ENCODE measurements at places on chromosomes 2 and 18. TPM values are rescaled to one million over a fixed set of nuclear protein-coding genes. Genes with fewer than 3 reads are reported as not detected.

Gene ANKRD29
- total RNA-seq: 1.1 TPM

GRCh38 chr2:5756272-5756671, 64.1 kb downstream of the SOX11 start:
- H3K27me3 ChIP-seq: no peaks in the 10 kb centered on the region
- DNase-seq: no peak
- H3K4me3 ChIP-seq: no peak overlapping the region
- no peaks in the 10 kb centered on the region for H3K36me3 ChIP-seq
- H3K27ac ChIP-seq: no peak overlapping the region

- no peak overlapping the region for H3K27ac ChIP-seq
- H3K36me3 ChIP-seq: no peaks in the 10 kb centered on the region
Measured at GRCh38 chr2:190755772-190756415, 107.0 kb downstream of the NAB1 start.

DNA sequence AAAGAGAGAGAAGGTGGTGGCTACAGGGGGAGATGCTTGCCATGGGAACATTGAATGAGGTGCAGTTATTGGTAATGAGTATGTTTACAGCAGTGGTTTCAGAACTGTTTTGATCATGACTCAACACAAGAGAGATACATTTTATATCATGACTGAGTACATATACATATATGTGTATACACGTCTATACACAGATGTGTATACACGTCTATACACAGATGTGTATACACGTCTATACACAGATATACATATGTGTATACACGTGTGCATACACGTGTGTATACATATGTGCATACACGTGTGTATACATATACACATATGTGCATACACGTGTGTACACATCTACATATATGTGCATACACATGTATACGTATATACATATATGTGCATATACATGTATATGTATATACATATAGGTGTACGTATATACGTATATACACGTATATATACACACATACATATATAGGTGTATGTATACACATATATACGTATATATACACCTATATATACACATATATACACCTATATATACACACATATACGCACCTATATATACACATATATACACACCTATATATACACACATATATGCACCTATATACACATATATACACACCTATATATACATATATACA, 518.5 kb downstream of the TSN start:
- no peaks in the 10 kb centered on the region for H3K27me3 ChIP-seq
- no peak overlapping the region for H3K27ac ChIP-seq
- no peaks in the 10 kb centered on the region for H3K36me3 ChIP-seq
- H3K4me1 ChIP-seq: no peaks in the 10 kb centered on the region

DNA sequence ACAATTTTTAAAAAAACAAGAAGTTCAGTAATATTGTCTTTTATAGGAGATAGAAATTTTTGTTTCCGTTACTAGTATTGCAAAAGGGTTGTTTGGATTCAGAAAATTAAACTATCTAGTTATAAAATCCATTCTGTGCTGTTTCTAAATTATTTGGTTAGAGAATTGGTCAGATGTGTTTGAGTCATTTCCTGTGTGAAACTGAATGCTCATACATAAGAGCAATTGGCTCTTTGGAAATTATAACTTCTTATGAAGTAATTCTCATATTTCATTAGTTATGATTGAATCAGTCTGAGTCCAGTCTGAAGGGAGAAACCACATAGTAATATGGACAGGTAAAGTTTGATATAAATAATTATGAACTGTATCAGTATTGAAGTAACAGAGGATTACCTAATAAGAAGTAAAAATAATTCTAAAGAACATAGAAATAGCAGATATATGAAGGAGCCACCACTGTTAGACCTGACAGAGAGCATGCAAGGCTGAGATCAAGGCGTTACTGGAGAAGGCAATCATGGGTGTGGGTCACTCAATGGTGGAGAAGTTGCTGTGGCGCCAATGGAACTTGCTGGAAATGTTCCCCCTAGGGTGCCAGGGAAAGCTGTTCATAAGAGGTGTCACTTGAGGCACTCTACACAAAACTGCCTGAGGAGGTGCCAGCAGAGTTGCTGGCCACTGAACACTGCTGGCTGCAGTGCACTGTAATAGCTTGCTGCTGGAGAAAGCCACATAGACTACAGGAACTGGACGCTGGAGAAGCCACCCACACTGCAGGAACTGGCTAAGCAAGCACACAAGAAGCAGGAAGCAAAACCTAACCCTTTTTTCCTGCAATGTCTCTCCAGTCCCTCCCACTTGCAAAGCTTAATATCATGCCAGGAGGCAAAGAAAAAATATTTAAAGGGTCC, 18.0 kb upstream of the FAP start:
- no peaks in the 10 kb centered on the region for H3K4me1 ChIP-seq
- no peak overlapping the region for H3K4me3 ChIP-seq
- H3K27ac ChIP-seq: no peak overlapping the region
- H3K36me3 ChIP-seq: no peaks in the 10 kb centered on the region
- H3K27me3 ChIP-seq: no peaks in the 10 kb centered on the region

Data from colonic mucosa (tissue), 4 donors.